Iris pigment epithelial cell (primary cell): ENCODE measurements at places on chromosomes 2 and 18.

DNA sequence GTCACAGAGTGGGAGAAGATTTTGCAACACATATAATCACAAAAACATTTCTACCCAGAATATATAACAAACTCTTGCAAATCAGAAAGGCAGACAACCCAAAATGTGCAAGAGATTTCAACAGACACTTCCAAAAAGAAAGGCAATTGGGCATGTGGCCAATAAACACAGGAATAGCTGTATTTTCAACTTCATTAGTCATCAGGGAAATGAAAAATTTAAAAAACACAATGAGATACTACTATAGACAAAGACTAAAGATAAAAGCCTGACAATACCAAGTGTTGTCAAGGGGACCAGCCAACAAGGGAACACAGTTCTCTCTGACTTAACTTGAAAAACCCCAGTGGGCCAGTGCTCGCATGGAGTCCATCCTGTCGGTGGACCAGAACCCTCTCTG is 40.5 kb downstream of the MTHFD2 start:
- peak; percentile 84 for DNase-seq

DNA sequence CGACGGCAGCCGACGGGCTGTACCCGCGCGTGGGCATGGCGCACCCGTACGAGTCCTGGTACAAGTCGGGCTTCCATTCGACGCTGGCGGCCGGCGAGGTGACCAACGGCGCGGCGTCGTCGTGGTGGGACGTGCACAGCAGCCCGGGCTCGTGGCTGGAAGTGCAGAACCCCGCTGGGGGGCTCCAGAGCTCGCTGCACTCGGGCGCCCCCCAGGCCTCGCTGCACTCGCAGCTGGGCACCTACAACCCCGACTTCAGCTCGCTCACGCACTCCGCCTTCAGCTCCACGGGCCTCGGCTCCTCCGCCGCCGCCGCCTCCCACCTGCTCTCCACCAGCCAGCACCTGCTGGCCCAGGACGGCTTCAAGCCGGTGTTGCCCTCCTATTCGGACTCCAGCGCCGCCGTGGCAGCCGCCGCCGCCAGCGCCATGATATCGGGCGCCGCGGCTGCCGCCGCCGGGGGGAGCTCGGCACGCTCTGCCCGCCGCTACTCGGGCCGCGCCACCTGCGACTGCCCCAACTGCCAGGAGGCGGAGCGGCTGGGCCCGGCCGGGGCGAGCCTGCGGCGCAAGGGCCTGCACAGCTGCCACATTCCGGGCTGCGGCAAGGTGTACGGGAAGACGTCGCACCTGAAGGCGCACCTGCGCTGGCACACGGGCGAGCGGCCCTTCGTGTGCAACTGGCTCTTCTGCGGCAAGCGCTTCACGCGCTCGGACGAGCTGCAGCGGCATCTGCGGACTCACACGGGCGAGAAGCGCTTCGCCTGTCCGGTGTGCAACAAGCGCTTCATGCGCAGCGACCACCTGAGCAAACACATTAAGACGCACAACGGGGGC is 2.0 kb downstream of the SP9 start:
- no peak for DNase-seq

DNA sequence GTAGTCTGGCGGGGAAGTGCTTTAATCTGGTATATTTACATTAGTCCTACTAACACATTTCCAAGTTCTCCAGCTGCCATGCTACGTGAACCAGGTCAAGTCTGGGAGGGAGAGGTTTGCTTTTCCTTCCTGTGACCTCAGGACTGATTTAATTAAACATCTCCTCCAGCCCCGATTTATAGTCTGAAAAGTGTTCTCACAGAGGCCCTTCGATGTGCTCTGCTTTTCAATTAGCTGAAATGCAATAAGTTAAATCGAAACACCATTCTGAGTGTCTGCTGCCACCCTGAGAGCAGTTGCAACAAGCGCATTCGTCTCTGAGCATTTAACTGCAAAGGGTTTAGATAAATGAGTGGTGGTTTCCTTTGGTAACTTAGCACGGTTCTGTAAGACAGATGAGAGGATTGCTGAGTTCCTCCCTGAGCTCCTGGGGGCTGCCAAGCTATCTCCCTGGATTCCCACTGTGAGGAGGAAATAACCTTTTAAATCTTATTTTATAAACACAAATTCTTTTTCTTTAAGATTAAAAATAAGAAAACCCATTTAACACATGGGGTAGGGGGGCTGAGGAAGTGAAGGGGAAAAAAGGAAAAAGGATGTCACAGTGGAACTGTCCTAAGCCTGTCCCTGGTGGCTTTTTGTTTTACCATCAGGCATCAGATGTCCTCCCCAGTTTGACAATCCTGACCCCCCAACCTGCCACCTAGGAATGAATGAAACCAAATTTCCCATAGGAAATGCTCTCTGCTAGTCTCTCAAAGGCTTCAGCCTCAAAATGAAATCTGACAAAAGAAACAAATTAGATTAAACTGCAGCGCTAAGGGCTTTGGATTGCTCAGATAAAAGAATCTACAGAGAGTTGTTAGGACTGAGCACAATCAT is 56.5 kb upstream of the CREB1 start:
- DNase-seq, result peak; percentile 91

DNA sequence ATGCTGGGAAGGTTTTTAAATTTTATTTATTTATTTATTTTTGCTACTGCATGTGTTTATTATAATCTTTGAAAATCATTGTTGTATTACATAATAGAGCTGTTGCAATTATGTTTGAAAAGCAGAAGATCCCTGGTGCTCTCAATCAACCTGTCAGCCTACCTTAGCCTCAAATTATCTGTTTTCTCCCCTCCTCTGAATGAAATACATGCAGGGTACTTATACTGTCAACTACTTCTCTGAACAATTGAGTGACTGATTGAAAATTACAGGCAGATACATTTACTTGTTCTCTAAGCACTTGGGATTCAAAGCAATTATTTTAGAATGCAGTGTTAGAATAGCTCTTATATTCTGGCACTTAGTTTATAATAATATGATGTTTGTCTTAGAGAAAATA is 8.1 kb downstream of the KYNU start:
- DNase-seq, result no peak

DNA sequence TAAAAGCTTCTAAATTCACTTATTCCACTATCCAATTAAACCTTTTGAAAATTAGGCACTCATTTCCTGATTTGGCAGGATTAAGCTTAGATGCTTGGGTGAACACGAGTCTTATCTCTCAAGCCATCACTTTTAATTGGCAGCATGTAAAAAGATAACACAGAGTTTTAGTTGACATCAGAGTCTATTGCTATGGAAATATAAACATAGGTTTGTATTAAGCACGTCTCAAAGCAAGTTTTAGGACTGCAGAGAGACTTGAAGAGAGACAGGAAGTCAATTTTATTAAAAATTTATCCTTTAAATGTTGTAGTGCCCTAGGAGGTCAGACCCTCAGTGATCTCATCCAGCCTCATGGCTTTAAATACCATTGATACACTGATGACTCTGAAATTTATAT is 5.6 kb downstream of the RBKS start:
- DNase-seq, result no peak

DNA sequence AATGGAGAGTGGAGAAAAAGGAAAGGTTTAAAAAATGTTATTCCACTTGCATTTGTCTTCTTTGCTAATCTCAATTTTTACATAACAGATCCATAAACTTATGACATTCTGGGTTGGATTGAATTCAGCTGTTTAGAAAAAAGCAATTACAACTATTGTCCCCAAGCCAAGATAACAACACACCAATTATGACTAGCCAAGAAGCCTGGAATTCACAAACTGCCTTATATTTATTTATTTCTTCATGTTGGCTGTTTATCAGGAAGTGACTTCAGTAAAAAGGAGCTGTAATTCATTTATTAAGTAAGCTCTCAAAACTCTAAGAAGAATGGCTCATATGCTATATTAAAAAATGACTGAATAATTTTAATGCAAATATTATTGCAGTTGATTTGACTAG is 137.4 kb downstream of the CALCRL start:
- no peak for DNase-seq

- no peak for DNase-seq
Measured at GRCh38 chr2:3141696-3142095, 235.9 kb downstream of the EIPR1 start.

DNA sequence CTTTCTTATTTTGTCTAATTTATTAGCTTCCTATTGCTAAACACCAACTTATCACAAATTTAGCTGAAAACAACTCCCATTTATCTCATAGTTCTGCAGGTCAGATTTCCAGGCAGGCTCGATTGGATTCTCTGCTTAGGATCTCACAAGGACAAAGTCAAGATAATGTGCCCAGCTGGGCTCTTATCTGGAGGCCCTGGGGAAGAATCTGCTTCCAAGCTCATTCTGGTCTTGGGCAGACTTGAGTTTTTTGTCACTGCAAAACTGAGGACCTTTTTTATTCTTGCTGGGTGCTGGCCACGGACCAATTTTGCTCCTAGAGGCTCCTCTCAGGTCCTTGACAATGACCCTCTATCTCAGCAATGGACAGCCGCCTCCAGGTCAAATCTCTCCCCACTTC is 215.5 kb downstream of the TRIB2 start:
- DNase-seq, result no peak

- DNase-seq, result no peak
Measured at GRCh38 chr2:169344736-169345485, 17.4 kb downstream of the LRP2 start.

DNA sequence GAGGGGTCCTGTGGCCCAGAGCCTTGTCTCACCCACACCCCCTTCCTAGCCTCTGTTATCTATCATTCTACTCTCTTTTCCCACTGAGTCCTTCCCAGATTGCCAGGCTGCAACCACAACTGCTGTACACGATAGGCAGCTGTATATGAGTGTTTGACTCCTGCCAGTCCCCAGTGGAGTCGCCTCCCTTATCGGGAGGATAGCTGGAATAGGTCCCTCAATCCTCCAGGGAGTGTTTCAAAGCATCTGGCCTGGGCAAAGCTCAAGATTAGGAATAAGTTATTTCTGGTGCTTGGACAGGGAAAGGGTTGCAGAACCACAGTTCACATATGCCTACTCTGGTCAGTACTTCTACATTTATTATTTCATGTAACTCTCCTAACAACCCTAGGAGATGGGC is 4.8 kb downstream of the MSGN1 start:
- no peak for DNase-seq

GRCh38 chr2:239835056-239835455 is 190.1 kb downstream of the NDUFA10 start:
- DNase-seq, result no peak

DNA sequence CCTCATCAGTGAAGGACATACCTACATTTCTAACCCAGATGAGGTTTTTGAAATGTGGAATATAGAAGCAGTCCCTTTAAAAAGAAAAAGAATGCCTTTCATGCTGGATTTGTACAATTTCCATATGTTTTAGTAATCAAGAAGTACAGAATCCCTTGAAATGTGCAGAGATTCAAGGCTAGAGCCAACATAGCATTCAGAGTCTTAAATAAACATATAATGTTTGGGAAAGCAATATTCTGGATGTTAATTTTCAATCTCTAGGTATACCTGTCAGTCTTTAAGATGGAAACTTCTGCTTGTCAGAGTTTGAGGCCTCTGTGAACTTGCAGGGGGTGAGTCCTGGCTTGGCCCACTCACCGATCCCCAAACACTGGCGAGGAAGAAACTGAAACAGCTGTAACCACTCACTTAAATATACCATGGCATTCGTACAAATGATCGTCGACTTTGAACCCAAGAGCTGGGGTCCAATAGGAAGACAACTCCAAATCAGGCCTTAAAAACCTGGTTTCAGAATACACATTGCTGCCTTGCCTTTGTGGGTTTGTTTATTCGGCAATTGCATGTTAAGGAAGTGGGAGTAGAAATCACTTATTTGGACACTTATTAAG is 132.8 kb upstream of the NCK2 start:
- DNase-seq, result no peak

GRCh38 chr2:120526047-120526562 is 180.2 kb downstream of the INHBB start:
- no peak for DNase-seq
